ENCODE measurements at places on chromosomes 5 and 9.

- DNase-seq: no peak
These were observed 10.6 kb downstream of the DIPK1B start for GRCh38 chr9:136722969-136723356.

- DNase-seq: no peak
These were observed 43.8 kb upstream of the DAB2IP start for GRCh38 chr9:121607434-121608167.

DNA sequence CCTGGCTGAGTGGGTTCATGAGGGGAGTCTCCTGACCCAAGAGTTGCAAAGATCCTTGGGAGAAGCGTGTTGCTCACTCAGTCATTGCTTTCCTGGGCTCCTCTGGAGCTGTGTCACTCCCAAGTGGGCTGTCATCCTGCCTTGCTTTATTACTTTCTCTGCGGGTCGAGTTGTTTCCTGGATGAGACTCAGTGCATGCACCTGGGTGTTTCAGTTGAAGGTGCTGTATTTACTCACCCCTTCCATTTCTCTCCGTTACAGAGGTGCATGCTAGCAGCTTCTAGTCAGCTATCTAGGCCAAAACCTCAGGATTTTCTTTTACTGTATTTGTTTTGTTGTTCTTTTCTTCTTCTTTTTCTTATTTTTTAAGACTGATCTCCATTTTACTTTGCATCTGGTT, 785.5 kb upstream of the EDIL3 start:
- DNase-seq: no peak

DNA sequence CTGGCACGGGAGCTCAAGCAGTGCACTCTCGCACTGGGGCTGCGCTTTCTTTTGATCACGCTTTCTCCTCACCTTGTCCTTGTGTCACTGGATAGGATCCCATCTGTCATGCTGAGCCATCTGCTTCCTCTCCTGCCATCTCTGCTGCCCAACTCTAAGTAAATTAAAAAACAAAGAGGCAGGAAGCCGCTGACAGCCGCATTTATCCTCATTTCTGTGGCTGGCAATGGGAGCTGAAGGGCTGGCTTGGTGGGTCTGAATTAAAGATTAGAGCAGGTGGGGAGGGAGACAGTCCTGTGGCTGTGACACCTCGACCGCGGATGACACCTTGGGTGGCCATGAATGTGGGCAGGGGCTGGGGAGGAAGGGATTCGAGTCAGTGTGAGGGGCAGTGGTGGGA, 159.2 kb upstream of the ALDH1B1 start:
- no peak for DNase-seq

DNA sequence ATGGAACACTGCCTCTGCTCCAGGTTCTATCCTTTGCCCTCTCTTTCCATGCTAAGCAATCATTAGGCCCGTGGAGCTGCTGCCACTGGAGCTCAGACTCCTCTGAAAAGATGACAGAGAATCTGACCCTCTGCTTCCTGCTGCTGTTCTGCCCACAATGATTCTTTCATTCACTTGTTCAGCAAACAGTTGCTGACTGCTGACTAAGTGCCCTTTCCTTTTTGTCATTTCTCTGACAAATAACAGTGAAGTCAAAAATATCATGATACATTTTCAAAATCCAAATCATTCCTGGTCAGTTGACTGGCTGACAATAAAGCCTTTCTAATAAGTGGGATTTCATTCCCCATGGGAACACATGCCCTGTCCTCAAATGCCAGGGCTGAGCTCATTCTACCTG, 110.1 kb downstream of the SIL1 start:
- no peak for DNase-seq

- DNase-seq: no peak
These were observed 38.1 kb downstream of the SLC12A2 start for GRCh38 chr5:128121651-128122050.

DNA sequence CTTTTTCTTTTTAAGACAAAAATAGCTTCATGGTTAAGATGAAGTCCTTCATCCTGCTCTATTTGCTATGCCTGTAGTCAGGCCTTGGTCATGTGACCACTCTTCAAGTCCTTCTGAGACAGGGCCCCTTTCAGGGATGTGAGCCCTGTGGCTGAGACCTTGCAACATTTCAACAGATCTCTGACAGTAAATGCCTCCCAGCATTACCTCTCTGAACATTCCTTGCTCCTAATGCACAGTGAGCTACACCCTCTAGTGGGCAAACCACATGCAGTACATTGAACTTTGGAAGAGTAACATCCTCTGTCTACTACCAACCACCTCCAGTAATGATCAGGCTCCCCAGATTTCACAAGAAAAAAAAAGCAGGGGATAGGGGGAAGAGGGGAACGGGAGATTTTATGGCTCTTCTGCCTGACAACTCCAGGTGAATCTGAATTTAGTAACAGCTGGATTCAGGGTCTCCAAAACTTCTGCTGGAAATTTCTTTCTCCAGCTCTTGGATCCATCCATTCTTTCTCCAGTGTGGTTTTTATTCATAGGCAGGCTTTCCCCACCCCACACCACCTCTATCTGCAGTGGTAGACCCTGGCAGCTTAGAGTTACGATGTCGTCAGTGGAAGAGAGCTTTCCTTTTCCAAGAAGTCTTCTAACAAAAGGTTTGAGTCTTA, 8.9 kb upstream of the FBXO38 start:
- DNase-seq: no peak

DNA sequence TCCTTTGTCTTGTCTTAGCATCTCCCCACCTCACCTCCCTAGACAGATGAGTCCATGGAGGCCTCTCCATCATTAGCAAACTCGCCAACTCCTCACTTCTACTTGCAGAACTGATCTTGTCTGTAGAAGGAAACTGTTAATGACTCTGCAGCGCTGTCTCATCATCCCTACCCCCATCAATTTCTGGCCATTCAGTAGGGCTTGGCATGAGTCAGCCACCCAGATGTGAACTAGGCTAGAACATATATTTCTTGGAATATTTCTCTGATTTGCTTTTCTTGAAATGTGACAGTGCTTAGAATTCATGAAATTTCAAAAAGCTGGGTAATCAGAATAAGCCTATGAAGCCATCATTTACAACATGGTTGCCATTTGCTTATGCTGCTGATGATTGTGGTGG, 1125.0 kb upstream of the DMAC1 start:
- no peak for DNase-seq

- no peak for DNase-seq
These were observed 464.2 kb downstream of the SPOCK1 start for GRCh38 chr5:137034764-137035479.

DNA sequence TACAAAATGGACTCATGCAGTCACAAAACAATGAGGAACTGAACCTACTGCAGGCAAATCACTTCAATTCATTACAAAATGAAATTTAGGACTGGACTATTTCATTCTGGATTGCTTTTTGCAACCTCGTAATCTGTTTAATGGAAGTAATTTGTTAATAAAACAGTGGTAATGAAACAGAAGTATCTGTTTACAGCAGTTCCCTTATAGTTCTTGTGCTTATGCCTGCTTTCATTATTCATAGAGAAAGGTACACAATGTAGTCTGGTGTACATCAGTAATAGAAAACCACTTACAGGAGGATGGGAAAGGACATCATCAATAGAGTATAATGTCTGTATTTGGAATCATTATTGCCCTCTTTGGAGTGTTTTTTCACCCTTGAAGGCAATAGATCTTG, 389.2 kb upstream of the NUDT12 start:
- DNase-seq: no peak

GRCh38 chr9:129245276-129245675, 67.2 kb upstream of the IER5L start:
- DNase-seq: no peak

DNA sequence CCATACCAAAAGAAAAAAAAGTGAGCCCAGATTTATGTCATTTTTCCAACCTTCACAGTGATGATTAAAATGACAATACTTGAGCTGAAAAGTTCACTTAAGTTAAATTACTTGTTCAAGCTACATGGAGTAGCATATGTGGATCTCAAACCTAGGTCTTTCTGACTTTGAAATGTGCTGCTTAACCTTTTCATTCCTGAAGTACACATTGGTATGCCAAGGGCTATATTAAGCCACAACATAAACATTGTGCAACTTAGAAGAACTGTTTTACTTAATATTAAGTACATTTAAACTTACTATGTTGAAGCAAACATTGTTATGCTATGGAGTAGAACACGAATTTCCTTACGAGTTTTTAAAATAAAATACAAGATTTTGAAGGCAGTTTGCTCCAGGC, 105.0 kb downstream of the GIN1 start:
- no peak for DNase-seq

DNA sequence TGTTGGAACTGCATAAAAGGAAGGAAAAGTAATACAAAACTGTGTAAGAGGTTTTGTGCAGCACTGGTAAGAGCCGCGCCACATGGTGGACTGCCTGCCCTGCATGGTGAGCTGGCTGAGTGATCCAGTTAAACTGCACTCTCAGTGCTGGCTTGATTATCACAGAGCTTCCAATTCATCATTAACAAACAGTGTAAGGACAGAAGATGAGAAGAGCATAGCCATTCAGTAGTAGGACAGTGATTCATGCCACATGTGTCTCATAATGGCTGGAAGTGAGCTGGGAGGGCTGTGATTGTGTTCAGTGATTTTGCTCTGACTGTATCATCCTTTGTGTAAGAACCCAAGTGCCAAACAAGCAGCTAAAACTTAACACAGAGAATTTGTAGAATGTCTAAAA, 14.1 kb downstream of the ASPN start:
- DNase-seq: no peak

DNA sequence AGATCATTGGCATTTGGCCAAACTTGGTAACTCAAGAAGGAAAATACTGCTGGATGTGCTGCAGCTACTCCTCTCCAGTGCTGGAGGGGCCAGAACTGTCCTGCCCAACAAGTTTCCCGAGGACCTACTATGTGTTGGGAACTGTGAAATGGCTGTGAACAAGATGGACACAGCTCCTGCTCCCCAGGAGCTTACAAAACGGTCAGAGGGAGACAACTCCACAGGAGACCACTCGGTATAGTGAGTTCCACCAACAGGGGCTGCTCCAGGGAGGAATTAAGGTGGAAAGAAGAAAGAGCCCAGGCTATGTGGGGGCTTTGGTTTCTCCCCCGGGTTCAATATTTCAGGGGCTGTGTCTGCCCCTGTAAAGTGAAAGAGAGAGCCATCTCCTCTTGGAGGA, 78.8 kb downstream of the GNA14 start:
- no peak for DNase-seq

GRCh38 chr5:62937661-62938558, 359.3 kb downstream of the LRRC70 start:
- DNase-seq: no peak

- no peak for DNase-seq
These were observed 477.5 kb downstream of the PDE4D start for GRCh38 chr5:59416026-59416425.

DNA sequence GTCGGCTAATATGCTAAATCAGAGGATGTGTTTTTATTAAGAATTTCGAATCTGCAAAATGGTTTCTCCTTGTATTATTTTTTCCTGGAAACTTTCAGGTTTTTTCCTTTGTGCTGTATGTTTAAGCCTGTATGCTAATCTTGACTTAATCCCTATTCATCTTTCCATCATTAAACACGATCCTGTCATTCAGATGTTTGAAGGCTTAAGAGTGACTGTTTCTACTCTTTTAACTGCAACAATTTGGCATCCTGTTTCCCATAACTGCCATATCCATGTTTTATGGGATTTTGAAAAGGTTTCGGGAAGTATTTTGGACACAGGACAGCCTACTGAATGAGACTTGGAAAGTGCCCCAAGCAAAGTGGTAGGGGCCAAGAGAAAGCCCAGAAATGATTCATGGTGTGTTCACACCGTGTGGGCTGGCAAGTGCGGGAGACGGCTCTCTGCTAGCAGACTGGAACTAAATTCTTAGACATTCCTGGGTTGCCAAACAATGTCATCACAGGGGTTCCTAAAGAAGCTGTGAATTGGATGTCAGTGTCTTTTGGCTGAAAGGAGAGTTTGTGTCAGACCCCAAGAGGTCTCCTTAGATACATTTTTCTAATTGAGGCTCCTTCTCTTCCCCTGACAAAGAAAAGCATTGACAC, 125.4 kb upstream of the ADAMTS16 start:
- no peak for DNase-seq

- no peak for DNase-seq
These were observed 77.2 kb downstream of the MRPS30 start for GRCh38 chr5:44885903-44886302.

DNA sequence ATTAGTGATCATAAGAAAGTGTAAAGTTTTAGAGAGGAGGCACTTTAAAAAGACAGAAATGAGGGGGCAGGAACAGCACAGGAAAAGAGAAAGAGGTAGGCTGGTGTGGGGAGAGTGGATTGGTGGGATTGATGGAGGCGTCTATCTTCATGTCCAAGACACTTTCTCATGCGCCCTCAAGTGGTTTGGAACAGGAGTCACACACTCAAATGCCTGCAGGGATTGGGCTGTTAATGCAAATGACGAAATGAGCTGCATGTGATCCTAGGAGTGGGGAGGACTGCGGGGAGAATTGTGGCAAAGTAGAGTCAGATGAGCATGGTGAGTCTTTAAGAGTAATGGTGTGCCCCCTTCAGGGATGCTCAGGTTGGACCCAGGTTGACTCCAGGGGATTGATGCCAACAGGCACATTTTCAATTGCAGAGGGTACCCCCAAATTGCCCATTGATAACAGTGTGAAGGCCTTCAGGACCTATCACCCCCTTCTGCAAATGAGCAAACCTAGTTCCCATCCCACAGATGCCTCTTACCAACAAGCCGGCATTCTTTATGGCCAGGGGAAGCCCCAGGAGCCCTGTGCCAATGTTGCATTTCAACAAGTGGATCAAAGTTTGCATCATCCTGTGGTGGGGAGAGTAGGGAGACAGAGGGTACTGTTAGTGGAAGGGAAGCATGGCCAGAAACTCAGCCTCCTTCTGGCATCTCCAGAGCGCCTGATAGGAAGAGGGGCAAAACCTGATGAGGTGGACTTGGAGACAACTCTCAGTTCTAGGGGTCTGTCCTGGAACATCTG, 5.3 kb downstream of the SLC36A3 start:
- no peak for DNase-seq

- no peak for DNase-seq
These were observed 98.9 kb downstream of the CSNK1G3 start for GRCh38 chr5:123610665-123611405.

DNA sequence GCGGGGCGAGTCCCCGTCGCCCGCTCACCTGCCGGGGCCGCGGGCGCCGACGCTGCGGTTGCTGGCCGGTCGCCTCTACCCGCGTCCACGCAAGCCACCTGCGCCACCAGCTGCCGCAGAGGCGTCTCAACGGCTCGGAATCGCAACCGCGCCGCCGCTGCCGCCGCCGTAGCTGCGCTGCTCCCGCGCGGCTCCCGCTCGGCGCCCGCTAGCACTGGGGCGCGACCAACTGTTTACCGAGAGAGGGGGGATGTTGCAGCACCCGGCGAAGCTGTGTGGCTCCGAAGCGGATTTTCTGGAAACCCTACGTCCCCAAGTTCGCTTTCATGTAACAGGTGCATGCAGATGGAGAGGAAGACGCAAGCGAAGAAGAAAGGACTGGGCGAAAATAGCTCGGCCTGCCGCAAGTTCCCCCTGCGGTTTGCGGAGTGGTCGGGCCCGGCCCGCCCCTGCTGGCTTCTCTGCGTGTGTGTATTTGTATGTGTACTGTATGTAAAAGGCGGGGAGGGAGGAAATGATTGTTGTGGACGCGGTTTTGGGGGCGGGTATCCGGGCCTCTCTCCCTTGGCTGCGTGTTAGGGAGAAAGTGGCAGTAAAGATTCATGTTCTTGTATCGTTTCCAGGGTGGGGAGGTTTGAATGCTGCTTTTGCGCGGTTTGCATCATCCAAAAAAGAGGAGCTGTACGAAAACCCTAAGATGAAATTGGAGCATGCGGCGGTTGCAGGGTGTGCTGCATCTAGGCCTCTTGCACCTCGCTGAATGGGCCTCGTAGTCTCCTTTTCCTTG, at the start of gene PSIP1:
Gene PSIP1, minus strand, starts transcription at position 182 of the 787 bp plus-strand sequence. CDS start 782 bp downstream, outside the sequence.
- peak; percentile 78 for DNase-seq
